Activated CD4-positive, alpha-beta T cell treated with anti-CD3 and anti-CD28 coated beads, Interleukin-2, amount 10 ng/mL, durations not matched to agents 24 days and 14 days (primary cell): ENCODE measurements at places on chromosomes 2 and 18.
A peak's percentile ranks its signal among the peaks of the same experiment; 100 is the strongest.

DNA sequence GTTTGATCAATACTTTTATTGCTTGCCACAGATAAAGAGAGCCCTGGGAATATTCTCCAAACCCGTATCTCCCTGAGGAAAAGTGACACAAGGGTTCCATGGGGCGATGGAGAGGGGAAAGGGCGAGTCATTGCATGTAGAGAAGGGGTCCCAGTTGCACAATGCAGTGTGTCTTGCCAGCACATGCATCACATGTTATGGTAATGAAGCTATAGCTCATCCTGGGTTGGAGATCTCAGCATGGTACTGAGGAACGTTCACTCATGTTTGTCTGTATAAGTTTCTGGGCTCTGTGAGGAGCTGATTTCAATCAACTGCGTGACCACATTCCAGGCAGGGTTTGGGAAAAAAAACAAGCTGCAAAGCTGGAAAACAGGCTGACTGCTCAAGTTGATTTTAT, 220.7 kb upstream of the MC4R start:
- no peak for DNase-seq

DNA sequence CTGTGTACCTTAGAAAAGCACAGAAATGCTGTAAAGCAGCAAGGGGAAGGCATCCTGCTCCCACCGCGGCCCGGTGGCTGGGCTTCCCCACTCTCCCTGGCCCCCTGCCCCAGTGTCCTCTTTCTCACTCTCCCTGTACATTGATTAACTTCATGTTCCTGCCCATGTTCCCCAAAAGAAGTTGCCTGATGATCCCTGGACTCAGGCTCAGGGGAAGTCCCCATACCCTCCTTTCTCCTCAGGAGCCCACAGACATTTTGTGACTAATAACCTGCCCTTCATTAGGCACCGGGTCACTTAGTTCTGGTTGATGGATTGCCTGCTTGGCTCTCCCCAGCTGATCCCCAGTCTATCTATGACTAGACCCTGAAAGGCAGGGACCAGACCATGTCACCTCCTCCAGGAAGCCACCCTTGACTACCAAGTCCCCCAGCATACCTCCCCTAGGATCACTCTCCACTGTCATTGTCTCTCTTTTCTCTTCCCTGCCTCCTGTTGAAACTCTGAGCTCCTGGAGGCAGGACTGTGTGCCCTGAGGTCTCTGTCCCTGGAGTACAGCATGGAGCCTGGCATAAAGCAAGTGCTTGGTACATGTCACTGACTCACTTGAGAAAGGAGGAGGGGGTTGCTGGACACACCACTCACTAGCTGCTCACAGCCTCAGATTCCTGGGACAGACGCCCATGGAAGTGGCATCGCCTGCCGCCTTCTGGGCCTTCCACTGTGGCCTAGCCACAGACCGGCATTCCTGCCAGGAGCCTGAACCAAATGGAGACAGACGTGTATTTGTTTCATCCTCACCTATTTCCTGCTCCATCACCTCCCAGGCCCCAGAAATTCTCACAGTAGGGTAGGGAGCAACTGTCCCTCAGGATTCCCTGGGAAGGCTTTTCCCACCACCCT, 13.5 kb downstream of the MALL start:
- no peak for DNase-seq

- DNase-seq: peak; percentile 85
Observed at GRCh38 chr18:3305354-3305762, 43.4 kb downstream of the MYL12B start.

DNA sequence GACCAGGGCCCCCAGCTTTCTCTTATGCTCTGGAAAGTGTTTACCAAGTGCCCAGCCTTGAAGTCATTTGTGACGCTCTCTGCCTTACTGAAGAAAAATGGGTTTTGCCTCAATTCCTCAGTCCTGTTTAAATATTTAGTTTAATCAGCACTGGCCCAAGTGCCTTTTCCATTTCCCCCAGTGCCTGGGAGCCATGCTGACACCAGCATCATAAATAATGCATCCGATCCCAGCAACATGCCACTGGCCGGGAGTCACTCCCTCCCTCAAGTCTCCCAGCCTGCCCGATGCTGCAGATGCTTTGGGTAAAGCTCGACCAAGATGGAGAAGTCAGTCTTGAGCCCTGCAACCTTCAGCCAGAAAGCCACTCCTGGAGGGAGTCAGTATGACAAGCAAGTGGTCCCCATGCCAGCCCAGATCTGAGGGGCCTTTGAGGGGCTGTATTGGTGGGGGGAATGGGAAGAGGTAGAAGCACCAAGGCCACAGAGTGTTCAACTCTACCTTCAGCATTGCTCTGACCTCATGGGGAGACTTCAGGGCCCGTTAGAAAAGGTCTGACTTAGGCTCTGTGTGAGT, 12.0 kb upstream of the MTA3 start:
- no peak for DNase-seq

DNA sequence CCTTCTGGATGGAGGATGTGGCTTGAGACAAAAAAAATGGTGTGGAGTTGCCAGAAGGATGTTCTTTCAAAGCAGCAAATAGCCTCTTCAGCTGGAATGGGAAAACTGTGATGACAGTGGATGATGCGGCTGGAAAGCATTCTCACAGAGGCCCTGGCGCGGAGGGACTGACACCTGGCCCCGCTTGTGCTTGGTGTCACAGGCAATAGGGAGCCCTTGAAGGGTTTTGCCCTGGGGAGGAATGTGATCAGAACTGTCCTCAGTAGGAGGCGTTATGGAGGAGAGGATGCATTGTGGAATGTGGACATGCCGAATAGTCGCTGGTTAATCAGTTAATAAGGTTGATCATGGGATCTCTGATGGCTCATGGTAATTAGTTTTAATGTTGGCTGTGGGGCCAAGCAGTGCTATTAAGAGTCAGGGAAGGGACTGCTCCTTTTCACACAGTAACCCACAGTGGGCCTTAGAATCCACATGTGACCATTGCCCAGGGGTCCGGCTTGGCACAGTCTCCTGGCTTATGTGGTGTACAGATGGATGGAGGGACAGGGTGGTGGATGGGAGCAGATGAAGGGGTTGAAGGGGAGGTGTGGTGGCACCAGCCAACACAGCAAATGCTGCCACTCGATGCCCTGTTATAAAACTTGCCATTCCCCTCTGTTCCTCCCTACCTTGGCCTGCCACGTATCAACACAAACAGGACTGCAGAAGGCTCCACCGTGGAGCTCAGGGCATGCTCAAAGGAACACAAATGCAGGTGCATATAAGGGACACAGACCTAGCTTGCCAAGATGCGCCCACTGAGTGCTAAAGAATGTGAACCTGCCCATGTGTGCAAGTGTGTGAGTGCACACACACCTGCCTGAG, 71.7 kb downstream of the CIB4 start:
- no peak for DNase-seq

DNA sequence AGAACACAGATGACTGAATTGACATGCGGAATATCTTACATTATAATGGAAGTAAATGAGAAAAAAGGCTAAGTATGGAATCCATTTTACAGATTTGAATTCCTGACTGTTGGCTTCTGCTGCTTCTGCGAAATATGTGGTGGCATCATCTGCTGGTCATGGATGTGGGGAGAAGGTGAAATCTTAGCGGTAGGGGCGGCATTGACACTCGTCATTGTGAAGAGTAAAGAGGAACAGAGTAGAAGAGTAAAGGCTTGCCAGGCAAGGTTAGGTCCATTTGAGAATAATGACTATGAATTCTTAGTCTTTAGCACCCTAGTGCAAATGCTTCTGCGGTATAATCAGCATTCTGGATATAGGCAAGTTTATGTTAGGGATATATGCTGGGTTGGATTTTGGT, 32.4 kb downstream of the ACTR3 start:
- no peak for DNase-seq

DNA sequence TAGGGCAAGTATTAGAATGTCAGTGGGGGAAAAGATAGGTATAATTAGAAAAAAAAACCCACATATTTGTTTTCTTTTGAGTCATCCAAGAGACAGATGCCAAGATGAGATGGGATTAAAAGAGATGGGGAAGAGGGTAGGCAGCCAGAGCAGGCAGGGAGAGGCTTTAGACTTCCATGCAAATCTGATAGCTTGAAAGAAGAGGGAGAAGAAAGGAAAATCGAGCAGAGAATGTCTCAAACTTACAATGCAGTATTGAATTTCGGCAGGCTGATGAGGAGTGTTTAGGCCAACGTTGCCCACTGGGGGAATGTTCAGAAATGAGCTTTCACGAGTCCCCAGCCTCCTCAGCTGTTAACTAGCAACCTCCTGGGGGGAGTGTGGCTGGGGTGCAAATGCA, 91.3 kb downstream of the SPATS2L start:
- DNase-seq: no peak

DNA sequence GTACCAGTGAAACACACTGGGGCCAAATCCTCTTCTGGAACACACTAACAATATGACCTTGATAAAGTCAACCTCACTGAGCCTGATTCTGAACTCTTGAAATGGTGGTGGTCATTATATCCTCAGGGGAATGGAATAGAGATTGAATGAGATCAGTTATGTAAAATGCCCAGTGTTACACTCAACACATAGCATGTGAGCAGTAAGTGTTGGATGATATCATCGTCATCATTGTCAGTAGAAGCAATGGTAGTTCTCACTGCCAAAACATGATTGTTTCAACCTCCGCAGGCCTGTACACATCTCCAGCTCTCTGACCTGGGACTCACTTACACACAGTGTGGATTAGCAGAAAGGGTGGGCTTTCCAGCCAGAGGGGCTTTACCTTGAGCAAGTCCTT, 5.5 kb upstream of the ST8SIA3 start:
- DNase-seq: no peak

DNA sequence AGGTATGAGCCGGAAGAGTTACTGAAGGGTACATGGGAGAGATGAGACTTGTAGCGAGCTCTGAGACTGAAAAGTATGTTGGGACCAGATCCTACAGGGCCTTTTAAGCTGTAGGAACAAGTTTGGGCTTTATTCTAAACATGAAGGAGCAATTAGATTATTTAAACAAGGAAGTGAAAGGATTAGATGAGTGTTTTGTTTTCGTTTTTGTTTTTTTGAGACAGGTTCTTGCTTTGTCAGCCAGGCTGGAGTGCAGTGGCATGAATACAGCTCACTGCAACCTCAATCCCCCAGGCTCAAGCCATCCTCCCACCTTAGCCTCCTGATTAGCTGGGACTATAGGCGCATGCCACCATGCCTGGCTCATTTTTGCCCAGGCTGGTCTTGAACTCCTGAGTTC, 110.7 kb downstream of the C1D start:
- no peak for DNase-seq

GRCh38 chr2:8684878-8685696, 3.2 kb downstream of the ID2 start:
- DNase-seq: peak; percentile 85

GRCh38 chr2:241692448-241692847, 5.8 kb upstream of the DTYMK start:
- no peak for DNase-seq

GRCh38 chr2:66874411-66874810, 439.5 kb downstream of the MEIS1 start:
- DNase-seq: no peak

DNA sequence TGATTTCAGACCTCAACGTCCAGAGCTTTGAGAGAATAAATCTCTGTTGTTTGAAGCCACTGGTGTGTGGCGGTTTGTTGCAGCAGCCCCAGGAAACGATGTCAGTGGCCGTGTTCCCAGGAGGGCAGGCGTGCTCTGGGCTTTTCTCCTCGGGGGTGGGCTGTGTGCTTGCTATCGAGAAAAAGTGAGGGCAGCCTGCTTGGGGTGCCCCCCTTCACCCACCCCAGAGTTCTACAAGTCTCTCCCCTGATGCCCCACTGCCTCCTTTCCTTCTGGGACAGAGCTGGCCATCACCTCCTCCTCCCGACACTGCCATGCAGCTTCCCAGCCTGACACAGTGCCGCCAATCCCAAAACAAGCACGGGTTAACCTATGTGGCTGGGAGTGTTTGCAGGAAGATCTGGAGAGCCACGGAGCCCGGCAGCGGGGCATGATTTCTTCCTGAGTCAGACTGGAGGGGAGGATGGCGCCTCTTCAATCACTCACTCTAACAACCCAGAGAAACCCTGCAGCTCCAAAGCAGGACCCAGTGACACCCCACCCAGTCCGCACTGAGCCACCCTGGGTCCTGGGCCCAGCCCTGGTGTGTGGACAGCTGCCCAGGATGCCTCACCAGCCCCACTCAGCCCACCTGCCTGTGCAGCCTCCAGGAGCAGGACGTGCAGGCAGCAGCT, 213.7 kb upstream of the RAB6C start:
- DNase-seq: no peak

DNA sequence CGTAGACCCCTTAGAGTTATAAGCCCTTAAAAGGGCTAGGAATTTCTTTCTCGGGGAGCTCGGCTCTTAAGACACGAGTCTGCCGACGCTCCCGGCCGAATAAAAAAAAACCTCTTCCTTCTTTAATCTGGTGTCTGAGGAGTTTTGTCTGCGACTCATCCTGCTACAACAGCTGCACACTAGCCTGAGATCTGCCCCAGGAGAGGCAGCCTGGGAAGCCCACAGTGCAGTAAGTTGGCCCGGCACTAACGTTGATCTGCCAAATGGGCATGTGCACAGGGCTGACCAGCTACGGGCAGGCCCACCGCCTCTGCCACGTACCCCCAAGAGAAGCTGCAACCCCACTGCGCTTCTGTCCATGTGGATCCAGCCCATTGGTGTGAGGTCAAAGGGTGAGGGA, 8.4 kb upstream of the LIMS2 start:
- DNase-seq: no peak

GRCh38 chr2:1268034-1268433, 145.2 kb upstream of the TPO start:
- no peak for DNase-seq

- DNase-seq: no peak
Observed at GRCh38 chr18:71252351-71252865, 963.6 kb downstream of the SOCS6 start.

DNA sequence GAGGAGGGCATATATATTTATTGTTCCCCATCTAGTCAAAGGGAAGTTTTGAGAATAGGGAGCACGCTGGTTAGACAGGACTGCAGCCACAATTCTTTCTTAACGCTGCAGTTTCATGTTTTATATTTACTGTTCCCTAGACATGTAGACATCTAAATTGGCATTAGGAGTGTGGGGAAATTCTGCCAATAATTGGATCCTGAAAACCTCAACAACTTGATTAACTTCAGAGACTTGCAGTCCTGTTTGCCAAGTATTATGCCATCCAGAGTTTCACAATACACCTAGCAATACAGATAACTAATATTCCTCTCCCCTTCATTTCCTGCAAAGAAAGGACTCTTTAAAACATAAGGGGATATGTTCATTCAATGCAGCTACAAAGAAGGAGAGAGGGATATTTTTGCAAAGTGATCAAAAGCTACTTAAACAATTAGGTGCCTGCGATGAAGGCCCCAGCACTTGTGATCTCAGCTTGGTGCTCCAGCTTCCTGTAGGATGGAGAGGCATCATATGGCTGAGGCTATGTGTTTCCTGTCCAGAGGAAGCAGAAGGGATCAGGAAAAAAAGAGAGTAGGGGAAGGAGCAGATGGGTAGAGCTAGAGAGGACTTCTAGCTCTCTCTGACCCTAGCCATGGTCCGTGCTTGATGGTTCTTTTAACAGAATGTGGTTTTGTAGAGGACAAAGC, 264.4 kb downstream of the MTX2 start:
- no peak for DNase-seq

GRCh38 chr18:8705961-8706790, 820 bp downstream of the MTCL1 start:
- DNase-seq: peak; percentile 67
